ENCODE measurements at places on chromosomes 12 and 14. TPM values are rescaled to one million over a fixed set of nuclear protein-coding genes. Genes with fewer than 3 reads are reported as not detected.

The HOXC10 gene
- polyA plus RNA-seq, result 0.20 TPM

The ZNF10 gene
- polyA plus RNA-seq, result 32.6 TPM

The SYT10 gene
- 0.08 TPM for polyA plus RNA-seq

The RFLNA gene
- polyA plus RNA-seq, result 3.1 TPM

The LRTM2 gene
- polyA plus RNA-seq, result not detected

The RTL1 gene
- polyA plus RNA-seq, result 0.09 TPM

GRCh38 chr12:121446750-121447149, 46.8 kb downstream of the RNF34 start:
- no peak for DNase-seq

DNA sequence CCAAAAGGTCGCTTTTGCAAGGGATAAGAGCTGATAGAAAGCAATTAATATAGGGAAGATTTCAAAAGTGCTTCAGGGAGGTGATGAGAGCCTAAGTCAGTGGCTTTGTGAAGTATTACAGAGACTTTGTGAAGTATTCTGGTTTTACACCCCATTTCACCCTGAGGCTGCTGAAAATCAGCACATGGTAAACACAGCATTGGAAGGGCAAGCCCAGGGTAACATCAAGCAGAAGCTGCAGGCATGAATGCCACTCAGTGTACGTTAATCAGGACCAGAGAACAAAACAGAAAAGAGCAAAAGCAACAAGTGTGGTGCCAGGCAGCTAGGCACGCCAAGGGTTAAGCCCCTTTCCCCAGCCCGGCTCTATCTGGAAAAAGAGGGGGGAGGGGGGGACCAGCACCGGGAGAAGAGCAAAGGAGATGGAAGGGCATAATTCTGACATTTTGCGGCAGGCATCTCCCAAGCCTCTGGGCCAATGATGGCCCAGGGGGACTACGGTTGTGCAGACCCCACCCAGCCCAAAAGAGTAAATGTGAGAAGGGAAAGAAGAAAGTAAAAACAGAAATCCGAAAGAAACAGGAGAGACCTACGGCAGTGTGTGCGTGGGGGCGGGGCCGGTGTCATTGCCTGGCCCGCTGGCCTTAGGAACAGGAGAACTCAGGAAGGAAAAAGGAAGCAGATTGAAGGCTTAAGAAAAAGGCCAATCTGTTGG, 58.9 kb downstream of the DHRS2 start:
- no peak for DNase-seq

GRCh38 chr14:24434036-24434435, 4.3 kb downstream of the KHNYN start:
- no peak for DNase-seq

- DNase-seq, result no peak
Measured at GRCh38 chr12:98422359-98422758, 93.0 kb upstream of the TMPO start.

DNA sequence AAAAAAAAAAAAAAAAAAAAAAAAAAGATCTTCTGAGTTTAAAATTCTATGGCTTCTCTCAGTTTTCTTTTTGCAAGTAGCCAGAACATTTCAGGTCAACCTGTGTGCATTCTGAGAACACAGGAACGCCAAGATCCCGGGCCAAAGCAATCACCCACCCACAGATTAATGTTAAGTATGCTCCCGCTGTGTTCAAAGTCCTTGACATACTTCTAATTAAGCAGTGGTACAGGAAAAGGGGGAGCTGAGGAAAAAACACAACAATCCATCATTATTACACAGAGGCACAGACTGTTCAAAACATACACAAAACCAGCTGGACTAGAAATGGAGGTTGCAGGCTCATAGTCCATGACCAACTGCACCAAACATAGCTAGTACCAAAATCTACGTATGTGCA, 2.8 kb downstream of the FBXO21 start:
- DNase-seq, result no peak

- no peak for DNase-seq
Measured at GRCh38 chr12:91123236-91123916, 12.1 kb upstream of the LUM start.

DNA sequence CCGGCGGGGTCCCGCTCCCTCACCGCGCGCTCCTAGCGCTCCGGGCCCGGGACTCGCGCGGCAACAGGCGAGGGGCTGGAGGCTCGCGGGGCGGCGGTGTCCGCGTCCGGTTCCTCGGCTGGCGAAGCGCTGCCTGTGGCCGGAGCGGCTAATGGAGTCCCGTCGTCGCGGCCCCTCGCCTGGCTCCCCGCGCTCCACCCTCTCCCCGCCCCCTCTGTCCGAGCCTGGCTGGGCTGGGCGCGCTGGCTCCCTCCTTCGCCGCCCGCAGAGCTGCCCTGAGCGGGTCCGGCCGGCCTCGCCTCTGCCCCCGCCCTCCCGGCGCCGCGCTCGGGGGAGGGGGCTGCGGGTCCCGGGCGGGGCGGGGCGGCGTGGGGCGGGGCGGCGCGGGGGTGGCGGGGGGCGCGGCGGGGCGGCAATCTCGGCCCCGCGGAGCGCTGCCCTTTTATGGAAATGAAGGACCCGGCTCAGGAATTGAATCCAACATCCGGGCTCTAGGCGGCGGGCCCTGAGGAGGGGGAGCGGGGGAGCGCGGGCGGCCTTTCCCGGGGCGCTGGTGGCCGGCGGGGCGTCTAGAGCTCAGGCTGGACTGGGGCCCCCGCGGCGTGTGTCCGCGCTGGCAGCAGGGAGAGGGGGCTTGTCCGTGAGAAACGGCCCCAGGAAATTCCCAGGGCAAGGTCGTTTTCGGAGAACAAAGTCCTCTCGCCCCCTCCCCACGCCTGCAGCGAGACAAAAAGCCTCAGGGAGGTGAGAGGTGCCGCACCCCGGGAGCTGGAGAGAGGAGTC, at the start of gene FERMT2:
Gene FERMT2, minus strand, starts transcription at position 153 of the 783 bp plus-strand sequence. CDS start 482 bp downstream, outside the sequence.
- peak; percentile 86 for DNase-seq

GRCh38 chr14:71703477-71703876, 228.8 kb upstream of the RGS6 start:
- DNase-seq, result no peak

DNA sequence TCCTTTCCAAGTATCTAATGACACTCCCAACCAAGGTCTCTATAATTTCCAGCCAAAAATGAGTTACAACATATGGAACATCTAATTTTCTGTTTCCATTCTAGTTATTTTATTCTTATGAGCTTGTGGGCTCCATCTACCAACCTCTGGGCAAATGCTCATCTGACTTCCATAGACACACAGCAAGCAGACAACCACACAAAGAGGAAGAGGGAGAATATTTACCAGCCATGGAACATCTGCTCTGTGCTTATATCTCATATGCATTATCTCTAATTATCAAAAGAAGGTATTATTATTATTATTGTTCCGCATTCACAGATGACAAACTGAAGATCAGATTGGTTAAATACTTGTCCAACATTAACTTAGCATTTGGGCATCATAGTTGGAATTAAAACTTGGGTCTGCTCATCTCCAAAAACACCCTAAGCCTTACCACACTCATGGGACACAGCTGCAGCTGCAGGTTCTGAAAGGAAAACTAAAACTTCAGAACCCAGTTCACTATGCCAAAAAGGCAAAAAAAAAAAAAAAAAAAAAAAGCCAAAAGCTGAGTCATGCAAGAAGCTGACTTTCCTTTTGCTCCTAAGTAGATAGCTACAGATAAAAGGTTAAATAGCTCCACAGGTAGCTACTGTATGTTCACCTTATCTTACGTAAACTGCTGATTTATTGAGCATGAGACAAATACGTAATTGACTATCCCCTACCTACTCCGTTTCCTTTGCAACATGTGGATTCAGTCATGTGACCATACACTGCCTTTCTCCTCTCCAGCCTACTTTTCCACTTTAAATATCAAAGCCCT, 23.6 kb upstream of the TCL1B start:
- DNase-seq, result no peak
